ENCODE measurements at places on chromosomes 3 and 15.

GRCh38 chr3:188742755-188743550 lies 428.8 kb upstream of the TPRG1 start:
- DNase-seq = no peak

- DNase-seq = peak; percentile 70
Measured at GRCh38 chr3:127791221-127791913, 30.9 kb downstream of the MGLL start.

- DNase-seq = peak; percentile 95
Measured at GRCh38 chr3:154132777-154133375, 11.7 kb downstream of the ARHGEF26 start.

DNA sequence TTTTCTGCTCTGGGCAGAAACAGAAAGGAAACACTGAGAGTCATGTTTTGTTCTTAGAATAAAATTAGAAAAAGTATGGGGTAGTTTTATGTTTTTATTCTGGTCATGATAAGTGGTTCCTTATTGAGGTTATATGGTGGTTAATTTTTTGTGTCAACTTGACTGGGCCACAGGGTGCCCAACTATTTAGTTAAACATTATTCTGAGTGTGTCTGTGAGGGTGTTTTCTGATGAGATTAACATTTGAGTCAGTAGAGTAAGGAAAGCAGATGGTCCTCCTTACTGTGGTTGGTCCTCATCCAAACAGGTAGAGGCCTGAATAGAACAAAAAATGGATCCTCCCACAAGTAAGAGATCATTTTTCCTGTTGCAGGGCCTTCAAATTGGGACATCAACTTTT lies 98.9 kb downstream of the C3orf38 start:
- DNase-seq = no peak

GRCh38 chr15:84821501-84822021 lies 4.4 kb downstream of the ALPK3 start:
- DNase-seq = no peak

DNA sequence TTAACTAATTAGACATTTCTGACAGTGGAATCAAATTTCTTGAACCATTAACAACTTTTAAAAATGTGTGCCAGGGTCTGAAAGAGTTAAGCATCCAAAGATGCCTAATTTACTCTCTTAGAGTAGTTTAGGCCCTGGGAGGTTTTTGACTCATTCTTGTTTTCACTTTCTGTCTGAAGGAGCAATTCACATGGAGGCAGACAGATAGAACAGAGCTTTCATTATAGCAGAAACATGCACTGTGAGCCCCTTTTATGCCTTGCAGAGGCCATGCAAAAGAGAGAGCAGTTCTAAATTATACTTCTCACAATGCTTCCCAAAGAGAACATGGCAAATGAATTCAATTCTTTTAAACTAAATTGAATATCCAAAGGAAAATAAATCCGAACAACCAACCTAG lies 554.8 kb downstream of the MFSD1 start:
- no peak for DNase-seq

- no peak for DNase-seq
Measured at GRCh38 chr3:156997351-156997750, 162.6 kb downstream of the CCNL1 start.

DNA sequence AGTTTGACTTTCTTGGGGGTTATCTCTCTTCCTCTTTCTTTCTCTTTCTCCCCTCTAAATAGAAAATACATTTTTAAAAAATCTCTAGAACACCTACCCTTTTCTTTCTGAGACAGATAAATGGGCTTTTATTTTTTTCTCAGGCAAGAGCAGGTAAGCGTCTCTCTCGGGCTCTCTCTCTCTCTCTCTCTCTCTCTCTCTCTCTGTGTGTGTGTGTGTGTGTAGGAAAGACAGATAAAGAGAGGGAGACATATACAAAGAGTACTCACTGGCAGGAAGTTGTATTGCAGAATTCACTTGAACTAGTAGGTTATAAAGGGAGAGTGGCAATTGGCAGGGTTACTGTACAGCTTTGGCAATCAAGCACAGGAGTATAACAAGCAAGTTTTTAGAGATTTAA lies 118.1 kb upstream of the LSAMP start:
- no peak for DNase-seq

DNA sequence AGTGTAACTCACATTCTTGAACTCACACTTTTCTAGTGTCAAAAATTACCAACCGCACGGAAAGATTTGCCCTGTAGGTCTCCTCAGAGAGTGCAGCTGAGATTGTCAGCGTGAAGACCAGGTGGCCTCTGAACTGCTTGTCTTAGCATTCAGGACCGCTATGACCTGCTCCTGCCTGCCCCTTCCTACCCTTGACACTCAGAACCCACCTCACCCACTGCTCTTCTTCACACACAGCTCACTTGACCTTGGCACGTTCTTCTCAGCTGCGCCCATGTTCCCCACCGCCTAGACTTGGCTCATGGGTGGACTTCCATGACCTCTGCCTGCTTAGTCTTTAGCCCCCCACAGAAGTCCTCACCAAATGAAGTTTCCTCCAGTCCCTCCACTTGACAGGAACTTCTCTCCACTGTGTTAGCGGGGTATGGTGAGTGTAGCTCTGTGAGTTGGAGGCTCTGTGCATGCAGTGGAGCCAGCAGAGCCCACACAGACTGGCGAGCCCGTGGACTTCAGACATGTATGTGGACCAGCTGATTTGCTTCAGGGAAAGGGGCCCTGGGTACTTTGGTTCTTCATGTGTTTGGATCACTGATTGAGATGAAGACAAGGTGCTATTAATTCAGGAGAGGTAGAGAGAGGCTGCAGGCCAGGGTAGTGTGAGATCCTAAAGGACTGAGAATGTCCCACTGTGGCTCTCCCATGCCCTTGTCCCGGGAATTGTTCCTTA lies 221.3 kb downstream of the OPA1 start:
- no peak for DNase-seq

DNA sequence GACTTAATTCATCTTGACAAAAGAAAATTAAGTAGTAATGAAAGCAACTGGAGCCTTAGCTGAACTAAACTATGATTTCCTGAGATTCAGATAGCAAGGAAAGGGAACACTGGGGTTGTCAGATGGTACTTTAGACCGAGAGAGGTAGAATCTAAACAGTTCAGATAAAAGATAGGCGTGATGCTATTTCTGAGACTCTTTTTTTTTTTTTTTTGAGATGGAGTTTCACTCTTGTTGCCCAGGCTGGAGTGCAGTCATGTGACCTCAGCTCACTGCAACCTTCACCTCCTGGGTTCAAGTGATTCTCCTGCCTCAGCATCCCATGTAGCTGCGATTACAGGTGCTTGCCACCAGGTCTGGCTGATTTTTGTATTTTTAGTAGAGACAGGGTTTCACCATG lies 279.9 kb upstream of the UMPS start:
- peak; percentile 33 for DNase-seq

DNA sequence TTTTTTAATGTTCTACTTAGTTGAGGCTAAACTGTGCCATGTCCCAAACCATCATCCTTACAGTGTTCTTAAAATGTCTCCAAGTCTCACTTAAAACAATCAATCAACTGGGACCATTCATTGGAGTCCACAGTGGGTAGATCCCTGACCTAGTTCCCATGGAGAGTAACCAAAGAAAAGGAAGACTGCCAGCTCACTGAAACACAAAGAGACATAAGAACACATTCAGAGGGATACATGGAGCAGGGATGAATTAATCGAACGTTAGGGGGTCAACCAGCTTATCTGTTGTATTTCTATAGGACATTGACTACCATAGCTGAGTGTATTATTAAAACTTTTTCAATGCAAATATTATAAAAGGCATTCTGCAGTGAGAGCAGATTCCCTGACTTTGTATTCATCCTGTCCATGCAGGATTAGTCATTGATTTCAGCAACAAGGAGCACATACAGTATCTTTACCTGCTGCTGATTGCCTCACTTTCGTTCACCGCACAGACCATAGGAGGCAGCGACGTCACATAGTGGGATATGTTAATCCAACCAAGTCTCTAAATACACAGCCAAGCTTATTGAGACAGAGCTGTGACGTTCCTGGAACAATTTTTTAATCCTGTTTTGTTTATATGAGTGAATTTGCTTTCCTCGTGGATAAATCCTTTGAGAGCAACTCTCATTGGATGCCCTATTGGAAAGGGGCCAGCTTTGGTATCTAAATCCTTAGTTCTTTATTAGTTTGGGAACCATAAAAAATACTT lies 364.9 kb upstream of the RBMS3 start:
- DNase-seq = no peak
